ENCODE measurements at places on chromosomes 16 and 17. TPM values are rescaled to one million over a fixed set of nuclear protein-coding genes. Genes with fewer than 3 reads are reported as not detected.

The CCL11 gene
- total RNA-seq = 1.1 TPM

GRCh38 chr17:20073055-20073979 is 64.2 kb downstream of the SPECC1 start:
- no peak for DNase-seq

DNA sequence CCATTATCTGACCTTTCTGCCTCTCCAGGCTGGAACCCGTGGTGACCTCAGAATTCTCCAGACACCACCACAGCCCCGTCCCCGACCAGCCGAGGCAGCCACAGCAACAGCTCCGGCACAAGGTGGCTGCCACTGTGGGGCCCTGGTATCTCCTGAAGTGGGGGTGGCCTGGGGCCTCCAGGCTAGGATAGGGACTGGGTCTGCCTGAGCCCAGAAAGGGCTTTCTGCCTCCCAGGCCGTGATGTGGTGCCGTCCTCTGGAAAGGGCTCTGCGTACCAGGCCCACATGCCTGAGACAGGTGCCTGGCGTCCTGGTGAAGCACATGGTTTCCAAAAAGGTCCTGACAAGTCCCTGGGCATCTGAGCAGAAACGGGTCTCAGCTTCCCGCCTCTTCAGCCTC is 17.1 kb downstream of the FLYWCH1 start:
- DNase-seq = no peak

- DNase-seq = no peak
Observed at GRCh38 chr17:50902372-50903353, 36.5 kb upstream of the TOB1 start.

- no peak for DNase-seq
Observed at GRCh38 chr16:75074920-75075687, 41.5 kb downstream of the LDHD start.

GRCh38 chr16:57106767-57107166 is 14.4 kb downstream of the CPNE2 start:
- no peak for DNase-seq

DNA sequence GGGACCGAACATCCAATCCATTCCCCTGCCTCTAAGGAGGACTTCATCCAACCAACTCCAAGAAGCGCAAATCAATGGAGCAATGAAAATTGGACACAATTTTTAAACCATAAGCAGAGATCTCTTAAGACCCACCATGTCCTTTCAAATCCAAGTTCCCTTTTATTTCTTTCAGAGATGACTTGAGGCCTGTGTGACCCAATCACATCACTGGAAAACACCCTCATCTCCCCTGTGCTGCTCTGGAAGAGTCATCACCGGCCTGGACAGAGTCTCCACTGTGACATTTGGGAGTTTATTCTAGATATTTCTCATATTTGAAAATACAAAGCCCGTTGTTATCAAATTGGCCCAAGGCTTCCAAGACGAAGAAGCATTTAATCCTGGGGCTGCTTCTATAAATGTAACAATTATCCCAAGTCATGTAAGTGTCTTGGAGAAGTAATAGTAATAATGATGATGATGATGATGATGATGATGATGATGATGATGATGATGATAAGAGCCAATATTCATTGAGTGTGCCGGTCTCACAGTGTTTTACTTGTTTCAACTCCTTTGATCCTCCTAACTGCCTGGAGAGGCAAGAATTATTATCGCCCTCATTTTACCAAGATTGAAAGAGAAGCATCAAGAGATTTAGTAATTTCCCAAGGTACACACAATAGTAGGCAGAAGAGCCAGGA is 72.1 kb downstream of the COPRS start:
- no peak for DNase-seq

GRCh38 chr17:28324267-28324745 is 5.3 kb downstream of the TMEM97 start:
- DNase-seq = no peak

The ITGAX gene
- 2.0 TPM for total RNA-seq

The GPR142 gene
- total RNA-seq = 3.6 TPM

- no peak for DNase-seq
Observed at GRCh38 chr17:49359990-49360795, 1.9 kb downstream of the ZNF652 start.

DNA sequence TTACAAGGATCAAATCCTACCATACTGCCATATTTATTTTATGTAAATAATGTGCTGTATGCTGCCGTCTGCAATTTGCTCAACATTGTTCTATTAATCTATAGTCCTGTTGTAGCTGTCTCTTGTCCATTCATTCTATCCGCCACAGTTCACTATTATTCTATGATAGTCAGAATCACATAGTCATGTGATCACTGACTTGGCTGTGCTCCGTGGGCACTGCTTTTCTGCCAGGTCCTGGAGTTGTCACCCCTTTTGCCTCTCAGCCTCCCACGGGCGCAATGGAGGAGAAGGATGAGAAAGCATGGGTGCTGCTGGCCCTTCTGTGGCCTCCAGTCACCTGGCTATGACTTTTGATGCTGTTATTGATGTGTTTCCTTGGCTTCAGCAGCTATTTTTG is 37.3 kb upstream of the ANKFY1 start:
- no peak for DNase-seq

DNA sequence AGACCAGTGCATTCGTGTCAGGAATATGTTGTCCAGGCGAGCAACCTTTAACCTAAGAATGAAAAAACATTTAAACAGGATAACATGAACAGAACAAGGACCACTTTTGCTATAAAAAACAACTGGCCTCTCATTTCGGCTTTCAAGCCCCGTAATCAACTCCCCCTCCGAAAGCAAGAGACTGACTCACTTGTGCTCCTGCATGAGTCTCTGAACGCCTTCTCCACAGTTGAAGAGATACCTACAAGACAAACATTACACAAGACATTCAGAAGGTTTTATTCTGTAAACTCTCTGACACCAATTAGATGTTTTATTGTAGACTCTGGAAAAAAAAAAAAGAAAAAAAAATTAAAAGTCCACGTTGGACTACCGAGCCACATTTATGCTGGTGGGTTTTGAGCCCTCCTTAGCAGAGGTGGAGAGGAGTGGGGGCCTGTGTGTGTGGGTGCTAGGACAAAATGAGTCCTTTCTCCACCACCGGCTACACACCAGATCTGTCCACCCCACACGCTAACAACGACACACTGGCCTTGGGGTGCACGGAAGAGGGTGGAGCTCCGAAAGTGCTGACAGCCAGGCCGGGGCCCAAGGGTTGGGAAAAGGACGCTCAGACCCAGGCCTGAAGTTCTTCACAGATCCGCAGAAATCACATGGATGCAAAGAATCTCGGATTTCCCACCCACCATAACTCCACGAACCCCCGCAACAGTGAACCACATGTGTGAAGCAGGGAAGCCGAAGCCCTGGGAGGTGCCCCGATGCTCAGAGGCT is 759 bp downstream of the ELAC2 start:
- no peak for DNase-seq

- no peak for DNase-seq
Observed at GRCh38 chr17:75521951-75522727, 3.4 kb upstream of the LLGL2 start.

DNA sequence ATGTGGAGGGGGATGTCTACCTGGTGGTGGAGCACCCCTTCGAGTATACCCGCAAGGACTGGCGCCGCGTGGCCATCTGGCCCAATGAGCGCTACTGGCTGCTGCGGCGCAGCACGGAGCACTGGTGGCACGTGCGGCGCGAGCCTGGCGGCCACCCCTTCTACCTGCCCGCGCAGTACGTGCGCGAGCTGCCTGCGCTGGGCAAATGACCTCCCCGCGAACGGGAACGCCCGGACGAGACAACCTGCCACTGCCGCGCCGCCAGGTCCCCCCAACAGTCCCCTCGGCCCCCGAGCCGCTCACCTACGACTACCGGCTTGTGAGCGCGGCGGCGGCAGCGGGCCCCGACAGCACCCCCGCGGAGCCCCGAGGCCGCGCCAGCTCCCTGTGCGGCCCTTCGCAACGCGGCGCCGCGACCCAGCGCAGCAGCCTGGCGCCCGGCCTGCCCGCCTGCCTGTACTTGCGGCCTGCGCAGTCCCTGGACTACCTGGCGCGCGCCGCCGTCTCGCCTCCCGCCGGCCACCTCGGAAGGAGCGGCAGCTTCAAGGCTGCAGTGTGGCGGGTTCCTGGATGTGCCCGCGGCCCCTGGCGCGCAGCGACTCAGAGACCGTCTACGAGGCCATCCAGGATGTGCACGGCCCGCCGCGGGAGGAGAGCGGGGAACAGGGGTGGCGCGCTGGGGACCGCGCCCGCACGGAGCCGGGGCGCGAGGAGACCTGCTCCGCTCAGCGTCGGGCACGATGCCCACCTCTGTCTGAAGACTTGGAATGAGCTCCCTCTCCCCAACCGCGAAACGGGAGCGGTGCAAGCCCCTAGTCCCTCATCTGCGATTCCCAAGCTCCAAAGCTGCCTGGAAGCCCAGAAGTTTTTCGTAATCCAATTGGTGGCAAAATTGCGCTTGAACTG is 48.7 kb upstream of the AMZ2 start:
- no peak for DNase-seq

The TAC4 gene
- not detected for total RNA-seq

The MEOX1 gene
- 3.4 TPM for total RNA-seq

The GUCY2D gene
- 1.8 TPM for total RNA-seq

- no peak for DNase-seq
Observed at GRCh38 chr16:15498427-15499175, 64.2 kb downstream of the BMERB1 start.

The GJC1 gene
- 18.3 TPM for total RNA-seq

GRCh38 chr17:18980682-18981334 is 23.8 kb downstream of the FAM83G start:
- no peak for DNase-seq

- no peak for DNase-seq
Observed at GRCh38 chr16:58325941-58326340, 31.1 kb upstream of the PRSS54 start.

GRCh38 chr17:47621293-47622179 is 28.2 kb upstream of the KPNB1 start:
- DNase-seq = peak; percentile 8

The CTRB2 gene
- total RNA-seq = not detected

The KRTAP9-8 gene
- total RNA-seq = not detected

GRCh38 chr17:40344421-40345160 is 19.9 kb downstream of the GJD3 start:
- DNase-seq = no peak

GRCh38 chr17:50605429-50605828 is 29.3 kb upstream of the ABCC3 start:
- DNase-seq = no peak
